CD4-positive, CD25-positive, alpha-beta regulatory T cell (primary cell): ENCODE measurements at places on chromosomes 11 and 22. TPM values are rescaled to one million over a fixed set of nuclear protein-coding genes. Genes with fewer than 3 reads are reported as not detected.

DNA sequence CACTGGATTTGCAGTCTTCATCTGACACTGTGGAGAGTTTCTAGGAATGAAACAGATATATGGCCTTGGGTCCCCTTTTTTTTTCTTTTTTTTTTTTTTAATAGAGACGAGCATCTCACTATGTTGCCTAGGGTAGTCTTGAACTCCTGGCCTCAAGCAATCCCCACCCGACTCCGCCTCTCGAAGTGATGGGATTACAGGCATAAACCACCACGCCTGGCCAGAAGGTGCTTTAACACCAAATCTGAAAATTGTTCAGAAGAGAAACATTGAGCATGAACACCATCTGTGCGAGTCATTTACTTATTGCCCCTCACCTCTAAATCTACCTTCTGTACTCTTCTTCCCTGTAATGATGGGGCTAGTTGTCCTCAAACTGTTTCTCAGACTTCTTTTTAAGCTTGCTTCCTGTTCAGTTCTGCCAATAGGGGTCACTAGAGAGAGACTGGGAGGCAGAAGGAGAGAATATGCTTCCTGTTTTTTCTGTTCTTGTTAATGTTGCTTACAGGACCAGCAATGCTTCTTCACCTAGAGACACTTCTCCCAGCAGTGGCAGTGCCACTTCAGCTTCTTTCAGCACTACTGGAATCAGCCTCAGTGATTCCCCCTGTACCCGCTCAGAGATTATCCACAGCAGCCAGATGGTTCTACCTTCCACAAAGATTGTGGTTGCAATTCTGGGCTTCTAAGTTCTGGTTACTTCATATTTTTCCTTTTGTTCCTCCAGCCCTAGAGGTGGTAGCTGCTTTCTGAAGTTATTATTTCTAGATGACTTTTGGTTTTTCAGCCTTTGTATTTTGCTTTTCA lies 20.8 kb upstream of the ZBED5 start:
- peak; percentile 68 for DNase-seq

DDIAS gene
- 2.2 TPM for total RNA-seq

- DNase-seq = no peak
These were observed 4.9 kb downstream of the RNF215 start for GRCh38 chr22:30382340-30382739.

TMPRSS4 gene
- not detected for total RNA-seq

MAPK12 gene
- 2.0 TPM for total RNA-seq

DNA sequence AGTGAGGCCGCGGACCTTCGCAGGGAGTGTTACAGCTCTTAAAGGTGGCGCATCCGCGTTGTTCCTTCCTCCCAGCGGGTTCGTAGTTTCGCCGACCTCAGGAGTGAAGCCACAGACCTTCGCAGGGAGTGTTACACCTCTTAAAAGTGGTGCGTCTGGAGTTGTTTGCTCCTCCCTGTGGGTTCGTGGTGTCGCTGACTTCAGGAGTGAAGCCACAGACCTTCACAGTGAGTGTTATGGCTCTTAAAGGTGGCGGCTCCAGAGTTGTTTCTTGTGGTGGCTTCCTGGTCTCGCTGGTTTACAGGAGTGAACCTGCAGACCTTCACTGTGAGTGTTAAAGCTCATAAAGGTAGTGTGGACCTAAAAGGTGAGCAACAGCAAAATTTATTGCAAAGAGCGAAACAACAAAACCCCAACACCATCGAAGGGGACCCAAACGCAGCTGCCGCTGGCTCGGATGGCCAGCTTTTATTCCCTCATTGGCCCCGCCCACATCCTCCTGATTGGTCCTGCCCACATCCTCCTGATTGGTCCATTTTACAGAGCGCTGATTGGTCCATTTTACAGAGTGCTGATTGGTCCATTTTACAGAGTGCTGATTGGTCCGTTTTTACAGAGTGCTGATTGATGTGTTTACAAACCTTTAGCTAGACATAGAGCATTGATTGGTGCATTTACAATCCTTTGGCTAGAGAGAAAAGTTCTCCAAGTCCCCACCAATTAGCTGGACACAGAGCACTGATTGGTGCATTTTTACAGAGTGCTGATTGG lies 1.2 kb upstream of the TMEM45B start:
- DNase-seq = peak; percentile 34

- DNase-seq = no peak
These were observed 5.6 kb downstream of the DDX6 start for GRCh38 chr11:118785362-118785761.

DNA sequence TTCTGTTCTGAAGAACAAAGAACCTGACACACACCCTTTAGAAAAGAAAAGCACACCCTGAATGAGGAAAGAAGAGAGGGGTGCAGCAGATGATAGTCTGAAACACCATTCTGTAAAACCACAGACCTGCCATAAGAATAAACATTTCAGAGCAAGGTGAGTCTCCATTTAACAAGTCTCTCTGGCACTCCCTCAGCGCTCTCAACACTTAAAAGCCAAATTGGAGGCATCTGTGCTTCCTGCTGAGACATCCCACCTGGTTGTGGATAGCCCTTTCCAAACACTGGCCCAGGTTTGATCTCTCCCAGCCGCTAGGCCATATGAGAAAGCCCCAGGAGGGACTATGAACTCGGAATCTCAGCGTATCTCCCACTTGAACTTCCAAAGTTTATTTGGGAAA lies 36.3 kb downstream of the ETS1 start:
- peak; percentile 70 for DNase-seq

- no peak for DNase-seq
These were observed 426.0 kb upstream of the ISX start for GRCh38 chr22:34639911-34640310.

P2RX6 gene
- total RNA-seq = 0.59 TPM

- no peak for DNase-seq
These were observed 33.1 kb upstream of the ETS1 start for GRCh38 chr11:128620309-128621100.

GRCh38 chr11:59556115-59556916 lies 45.0 kb downstream of the OR4D9 start:
- DNase-seq = no peak

DNA sequence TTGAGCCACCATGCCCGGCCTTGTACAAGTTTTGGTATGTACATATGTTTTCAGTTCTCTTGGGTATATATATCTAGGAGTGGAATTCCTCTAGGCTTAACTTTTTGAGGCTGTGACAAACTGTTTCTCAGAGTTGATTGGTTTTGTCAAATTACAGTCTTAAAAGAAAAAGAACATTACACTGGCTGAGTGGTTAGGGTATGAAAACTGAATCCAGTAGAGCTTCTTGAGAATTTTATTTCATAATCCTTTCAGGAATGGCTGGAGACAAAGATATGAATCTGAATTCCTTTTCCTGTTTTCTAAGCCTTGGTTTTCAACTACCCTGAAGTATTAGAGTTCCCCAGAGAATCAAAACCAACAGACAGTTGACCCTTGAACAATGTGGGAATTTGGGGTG lies 6.5 kb downstream of the METTL15 start:
- DNase-seq = no peak

DNA sequence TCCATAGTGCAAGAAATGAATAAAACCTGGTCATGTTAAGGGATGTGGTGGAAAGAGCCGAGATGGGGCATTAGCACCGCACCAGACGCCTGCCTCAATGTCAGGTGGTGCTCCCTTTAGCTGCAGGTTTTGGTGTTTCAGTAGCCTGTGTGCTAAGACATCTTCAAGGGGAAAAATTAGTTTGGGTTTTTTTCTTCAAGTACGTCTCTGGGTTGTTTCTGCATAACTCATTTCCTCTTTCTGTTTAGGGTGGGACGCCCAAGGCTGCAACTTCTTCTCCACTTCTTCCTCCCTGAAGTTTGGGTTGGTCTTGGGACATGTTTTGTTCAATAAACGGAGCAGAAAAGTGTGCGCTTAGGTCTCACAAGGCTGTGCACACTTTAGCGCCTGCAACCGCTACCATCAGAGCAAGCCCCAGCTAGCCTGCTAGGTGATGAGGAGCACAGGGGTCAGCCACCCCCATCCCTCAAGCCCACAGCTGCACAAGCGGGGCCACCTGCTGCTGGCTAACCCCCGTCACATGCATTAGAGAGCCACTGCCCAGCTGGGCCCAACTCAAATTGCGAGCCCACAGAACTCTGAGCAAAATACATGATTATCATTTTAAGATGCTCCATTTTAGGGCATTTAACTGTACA lies 1495.7 kb downstream of the TBC1D22A start:
- DNase-seq = no peak

DNA sequence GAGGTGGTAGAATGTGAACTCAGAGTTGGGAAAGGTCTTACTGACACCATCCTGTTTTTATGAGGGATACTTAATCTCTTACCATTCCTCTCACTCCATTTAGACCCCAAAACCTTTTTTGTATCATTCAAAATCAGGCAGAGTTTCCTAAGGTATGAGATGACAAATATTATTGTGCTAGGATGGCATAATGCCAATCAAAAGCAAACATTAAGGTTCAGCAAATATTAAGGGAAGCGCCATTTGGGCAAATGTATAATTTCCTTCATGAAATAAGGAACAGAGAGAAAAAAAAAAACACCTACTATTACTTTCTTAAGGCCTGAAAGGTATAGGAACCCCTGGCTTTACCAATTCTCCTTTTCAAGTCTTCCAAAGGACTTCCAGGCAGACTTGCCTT lies 62.4 kb downstream of the SMCO4 start:
- no peak for DNase-seq

DNA sequence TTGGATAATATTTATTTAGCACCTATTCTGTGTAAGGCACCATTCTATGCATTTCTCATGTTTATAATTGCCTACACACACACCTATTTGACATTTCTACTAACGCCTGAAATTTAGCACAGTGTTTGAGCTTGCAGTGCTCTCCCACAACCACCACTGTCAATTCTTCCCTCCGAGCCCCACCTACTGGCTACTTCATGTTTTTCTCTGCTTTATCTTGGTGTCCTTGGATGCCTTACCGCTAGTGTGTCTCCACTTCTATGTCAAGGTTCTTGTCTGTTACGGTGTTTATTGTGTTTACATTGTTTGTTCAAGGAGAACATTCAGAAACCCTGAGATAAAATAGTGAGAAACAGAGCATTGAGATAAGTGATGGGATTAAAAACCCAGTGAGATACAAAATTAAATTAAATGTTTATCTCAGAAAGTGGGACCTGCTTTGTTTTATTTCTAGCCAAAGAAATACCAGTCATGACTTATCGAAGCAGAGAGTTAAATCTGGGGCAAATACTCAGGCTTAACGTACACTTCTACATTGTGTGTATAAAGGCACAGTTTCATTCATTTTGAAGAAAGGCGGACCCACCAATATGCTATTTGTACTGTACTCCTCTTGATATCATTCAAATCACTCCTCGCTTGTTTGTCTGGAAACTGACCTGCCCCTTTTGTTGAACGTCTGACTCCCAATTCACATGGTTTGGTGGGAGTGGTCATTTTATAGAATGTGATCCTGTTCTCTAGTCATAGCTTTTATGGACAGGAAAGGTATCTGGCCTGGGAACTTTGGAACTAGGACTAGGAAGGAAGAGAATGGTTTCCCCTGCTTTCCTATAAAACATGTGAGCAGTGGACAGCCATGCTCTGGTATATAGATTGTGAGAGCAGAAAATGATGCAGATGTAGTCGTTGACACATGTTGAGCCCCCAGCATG lies 39.2 kb upstream of the SLC36A4 start:
- DNase-seq = no peak

RTN4R gene
- 1.3 TPM for total RNA-seq

C11orf21 gene
- total RNA-seq = 41.8 TPM

- no peak for DNase-seq
These were observed 162.1 kb downstream of the CHST1 start for GRCh38 chr11:45503311-45503710.

DNA sequence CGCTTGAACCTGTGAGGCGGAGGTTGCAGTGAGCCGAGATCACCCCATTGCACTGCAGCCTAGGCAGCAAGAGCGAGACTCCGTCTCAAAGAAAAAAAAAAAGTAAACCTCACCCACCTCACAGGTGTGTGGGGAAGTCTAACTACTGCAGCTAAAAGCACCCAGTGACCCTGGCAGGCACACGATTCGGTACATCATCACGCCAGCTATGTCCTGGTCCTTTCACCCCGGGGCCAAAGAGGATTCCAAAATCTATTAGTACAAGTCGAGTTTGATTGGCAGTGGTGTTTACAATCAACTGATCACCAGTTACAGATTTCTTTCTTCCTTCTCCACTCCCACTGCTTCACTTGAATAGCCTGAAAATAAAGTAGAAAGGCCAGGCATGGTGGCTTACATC lies 6.3 kb downstream of the TST start:
- no peak for DNase-seq

DNA sequence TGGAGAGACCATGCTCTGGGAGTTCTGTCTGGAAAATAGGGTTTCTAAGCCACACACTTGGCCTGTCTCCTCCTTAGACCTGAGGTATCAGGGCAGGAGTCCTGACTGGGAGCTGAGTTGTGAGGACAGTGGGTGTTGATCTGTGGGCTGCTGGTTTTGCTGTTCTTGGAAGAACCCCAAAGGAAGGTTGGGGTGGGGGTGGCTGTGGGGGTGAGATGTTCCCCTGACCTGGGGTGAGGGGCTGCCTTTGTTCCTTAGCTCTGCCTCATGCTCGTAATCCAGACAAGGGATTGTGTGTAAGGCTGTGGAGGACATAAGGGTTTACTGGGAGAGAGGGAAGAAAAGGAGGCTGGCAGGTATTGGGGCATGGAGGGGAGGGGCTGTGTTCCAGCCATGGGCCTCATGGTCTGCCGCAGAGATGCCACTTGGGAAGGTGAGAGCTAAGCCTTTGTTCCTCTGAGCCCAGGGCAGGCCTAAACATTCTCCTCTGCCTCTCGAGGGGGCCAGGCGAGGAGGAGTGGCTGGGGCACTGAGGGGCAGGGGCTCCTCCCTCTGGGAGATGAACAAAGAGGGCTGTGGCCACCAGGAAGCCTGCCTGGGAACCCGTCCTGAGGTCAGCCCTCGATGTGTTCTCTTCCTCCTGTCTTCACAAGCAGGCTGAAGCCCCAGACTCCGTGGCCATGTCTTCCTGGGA lies 4.4 kb downstream of the OTOG start:
- DNase-seq = no peak

DNA sequence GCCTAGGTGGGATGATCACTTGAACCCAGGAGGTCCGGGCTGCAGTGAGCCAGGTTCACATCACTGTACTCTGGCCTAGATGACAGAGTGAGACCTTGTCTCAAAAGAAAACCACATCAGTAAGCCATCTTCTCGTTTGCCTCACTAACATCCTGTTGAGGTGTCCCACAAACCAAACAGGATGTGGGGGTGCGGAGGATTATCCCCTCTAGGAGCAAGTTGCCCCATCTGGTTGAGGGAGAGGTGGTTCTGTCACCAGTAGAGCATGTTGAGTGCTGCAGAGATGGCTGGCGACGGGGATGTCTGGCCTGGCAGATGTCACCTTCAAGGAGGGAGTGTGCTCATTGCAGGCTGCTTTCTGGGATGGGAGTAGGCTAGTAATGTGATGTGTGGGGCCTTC lies 72.4 kb downstream of the ZNRF3 start:
- peak; percentile 7 for DNase-seq

CALCA gene
- not detected for total RNA-seq

SPI1 gene
- 0.57 TPM for total RNA-seq

DNA sequence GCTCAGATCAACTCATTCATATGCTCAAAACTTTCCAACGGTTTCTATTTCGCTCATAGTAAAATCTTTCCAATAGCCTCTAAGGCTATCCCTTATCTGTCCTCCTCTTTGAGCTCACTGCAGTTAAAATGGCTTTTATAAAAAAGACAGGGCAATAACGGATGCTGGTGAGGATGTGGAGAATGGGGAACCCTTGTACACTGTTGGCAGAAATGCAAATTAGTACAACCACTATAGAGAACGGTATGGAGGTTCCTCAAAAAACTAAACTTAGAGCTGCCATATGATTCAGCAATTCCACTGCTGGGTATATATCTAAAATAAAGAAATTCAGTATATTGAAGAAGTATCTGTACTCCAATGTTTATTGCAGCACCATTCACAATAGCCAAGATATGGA lies 345.6 kb downstream of the DLG2 start:
- DNase-seq = no peak

APOBEC3G gene
- 49.0 TPM for total RNA-seq
